ENCODE measurements at places on chromosomes 2 and 18.

GRCh38 chr2:132621131-132621875 is 48.7 kb downstream of the LYPD1 start:
- no peak for DNase-seq

- DNase-seq = no peak
Measured at GRCh38 chr2:12870692-12871091, 154.0 kb downstream of the TRIB2 start.

GRCh38 chr2:8636041-8636491 is 45.8 kb upstream of the ID2 start:
- DNase-seq = no peak

DNA sequence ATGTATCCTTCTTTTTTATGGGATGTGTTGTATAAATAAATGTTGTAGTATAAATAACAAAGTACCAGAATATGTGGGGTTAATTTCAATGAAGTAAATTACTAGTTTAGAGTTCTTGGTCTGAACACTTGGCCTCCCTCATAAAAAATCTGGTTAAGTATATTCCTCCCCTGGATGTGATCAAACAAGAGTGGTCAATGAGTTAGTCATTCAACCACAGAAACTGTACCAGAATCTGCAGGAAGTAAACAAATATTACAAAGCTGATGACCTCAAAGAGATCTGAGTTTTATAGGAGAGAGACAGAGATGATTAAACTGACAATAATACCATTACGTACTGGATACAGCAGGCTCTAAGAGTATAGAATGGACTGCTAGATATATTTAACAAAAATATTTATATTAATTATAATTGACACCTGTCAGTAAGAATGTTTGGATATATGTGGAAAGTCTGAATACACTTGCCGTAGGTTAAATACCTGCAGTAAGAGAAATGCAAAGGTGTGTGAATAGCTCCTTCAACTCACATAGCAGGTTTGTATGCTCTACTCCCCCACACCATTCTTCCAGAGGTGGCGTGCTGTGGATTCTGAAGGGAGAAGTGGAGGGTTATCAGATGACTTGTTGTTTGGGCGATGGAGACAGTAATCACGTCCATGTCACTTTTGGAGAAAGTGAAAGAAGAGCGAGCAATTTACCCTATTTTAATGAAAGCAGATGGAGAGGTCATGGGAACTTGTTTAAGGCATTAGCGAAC is 108.3 kb upstream of the LRATD1 start:
- no peak for DNase-seq

DNA sequence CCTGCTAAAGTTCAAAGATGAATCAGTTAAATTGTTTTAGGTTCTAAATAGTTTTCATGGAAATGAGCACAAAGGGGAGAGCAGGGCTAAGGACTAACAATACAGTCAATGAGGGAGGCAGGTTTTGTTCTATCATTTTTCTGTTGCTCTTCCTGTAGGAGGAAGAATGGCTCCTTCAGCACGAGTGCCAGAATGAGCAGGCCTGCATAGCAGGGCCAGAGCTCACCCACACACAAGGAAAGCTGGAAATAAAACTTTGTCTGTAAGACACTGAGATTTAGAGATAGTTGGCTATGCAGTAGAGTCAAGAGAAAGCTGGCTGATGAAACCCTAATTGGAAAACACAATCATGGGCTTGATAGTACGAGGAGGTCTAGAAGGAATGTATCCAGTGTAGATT is 313.3 kb downstream of the MBD2 start:
- no peak for DNase-seq

DNA sequence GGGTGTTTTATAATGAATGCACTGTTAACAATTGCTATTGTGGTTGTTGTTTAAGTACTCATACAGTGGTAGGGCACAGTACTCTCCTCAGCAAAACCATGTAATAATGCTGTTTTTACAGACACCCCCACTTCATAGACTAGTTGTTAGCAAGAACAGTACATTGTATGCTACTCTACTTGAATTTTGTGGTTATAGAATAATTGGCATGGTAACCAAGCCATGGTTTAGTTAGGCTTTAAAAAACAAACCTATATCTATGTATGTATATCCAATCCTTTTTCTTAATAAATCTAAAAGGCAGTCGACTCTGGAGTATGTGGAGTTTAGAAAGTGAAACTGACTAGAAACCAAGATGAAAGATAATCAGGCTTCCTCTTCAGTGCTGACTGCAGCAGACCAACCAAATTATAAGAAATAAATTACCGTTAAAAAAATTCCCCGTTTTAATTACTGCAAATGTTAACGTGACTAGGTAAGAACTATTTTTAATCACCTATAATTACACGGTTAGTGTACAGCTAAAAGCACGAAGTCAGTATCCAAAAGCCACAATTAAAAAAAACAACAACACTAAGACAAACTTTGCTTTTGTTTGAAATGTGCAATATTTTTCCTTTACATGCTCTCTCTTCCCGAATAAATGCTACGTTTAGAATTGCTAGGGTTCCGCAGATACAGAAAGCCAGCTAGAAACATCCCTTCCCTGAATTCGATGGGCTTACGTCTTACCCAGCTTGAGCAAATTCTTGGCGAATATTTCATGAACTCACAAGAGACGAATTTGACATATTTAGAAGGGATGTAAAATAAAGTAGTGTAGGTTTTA is 113.3 kb upstream of the SERTAD2 start:
- DNase-seq = no peak

- DNase-seq = no peak
Measured at GRCh38 chr2:230974096-230974913, 21.6 kb upstream of the SPATA3 start.

DNA sequence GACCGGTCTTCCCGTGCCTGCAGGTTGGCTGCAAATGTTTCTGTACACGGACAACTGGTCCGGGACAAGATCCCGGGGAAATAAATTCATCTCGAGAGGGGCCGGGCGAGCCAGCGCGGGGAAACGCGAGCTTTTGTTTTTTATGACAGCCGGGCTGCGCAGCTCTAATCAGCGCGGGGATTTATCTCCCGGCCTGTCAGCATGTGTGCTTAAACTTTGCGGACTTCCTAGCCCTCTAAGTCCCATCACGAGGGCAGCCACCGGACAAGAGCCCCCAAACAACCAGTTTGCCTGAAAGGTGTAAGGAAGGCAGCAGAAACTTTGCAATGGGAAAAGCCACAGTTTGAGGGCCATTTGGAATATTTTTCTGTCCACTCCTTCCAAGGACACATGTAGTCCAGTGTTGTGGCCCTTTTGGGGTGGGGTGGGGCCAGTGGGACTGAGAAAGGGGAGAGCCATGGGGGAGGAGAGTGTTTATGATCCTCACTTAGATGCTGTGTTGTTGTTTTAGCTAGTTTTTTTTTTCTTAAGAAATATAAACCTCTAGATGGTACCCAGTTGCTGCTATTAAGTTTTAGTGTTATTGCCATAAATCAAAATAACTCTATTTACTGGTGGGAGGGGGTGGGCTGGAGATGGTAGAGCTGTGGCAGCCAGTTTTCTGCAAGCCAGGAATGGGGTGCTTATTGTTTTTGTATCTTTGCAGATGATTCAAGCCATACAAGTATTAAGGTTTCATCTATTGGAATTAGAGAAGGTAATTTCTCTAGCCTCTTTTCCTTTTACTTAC is 6.0 kb downstream of the MEIS1 start:
- peak; percentile 68 for DNase-seq

- DNase-seq = no peak
Measured at GRCh38 chr2:37829202-37829601, 95.9 kb upstream of the RMDN2 start.

DNA sequence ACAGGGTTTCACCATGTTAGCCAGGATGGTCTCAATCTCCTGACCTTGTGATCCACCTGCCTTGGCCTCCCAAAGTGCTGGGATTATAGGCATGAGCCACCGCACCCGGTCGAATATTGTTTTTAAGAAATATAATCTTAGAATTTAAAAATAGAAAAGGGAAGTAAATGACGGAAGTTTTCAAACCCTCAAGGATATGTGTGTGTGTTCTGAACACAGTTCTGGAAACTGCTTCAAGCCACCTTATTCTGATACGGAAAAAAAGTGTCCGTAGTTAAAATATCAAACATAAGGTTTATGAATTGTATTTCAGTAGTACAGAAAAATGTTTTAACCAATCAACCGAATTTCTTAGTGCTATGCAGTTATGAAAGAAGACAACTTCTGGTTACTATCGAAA is 115.9 kb downstream of the UPP2 start:
- no peak for DNase-seq

DNA sequence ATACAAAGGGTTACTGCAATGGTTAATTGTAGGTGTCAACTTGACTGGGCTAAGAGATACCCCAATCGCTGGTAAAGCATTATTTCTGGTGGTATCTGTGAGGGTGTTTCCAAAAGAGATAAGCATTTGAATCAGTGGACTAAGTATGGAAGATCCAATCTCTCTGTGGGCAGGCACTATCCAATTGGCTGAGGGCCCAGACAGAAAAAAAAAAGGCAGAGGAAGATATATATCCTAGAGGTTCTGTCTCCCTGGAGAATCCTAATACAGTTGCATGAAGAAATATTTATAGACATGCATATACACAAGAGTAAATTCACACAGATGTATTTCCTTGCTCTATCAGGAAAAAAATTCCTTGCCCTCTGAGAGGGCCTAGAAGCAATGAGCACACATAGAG is 43.9 kb downstream of the TBC1D8 start:
- no peak for DNase-seq

DNA sequence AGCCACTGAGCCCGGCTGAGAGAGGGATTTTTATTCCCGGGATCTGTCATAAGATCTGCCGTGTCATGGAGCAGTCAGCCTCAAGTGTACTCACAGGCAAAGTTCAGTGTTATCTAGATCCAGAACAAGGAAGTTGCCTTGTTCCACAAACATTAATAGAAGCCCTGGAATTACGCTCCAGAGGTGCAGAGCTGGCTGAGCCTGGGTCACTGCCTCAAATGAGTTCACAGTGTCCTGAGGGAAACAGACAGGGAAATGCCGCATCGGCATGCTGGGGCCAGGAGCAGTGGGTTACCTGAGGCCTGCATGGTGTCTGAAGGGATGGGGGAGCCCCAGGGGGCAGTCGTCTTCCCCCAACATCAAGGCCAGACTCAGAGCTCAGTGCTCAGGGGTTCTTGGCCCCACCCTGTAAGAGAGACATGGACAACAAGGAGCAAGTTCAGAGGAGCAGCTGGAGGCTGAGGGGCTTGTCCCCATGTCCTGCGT is 42.7 kb upstream of the ODC1 start:
- DNase-seq = no peak

GRCh38 chr18:74040459-74041332 is 106.9 kb downstream of the FBXO15 start:
- peak; percentile 25 for DNase-seq

DNA sequence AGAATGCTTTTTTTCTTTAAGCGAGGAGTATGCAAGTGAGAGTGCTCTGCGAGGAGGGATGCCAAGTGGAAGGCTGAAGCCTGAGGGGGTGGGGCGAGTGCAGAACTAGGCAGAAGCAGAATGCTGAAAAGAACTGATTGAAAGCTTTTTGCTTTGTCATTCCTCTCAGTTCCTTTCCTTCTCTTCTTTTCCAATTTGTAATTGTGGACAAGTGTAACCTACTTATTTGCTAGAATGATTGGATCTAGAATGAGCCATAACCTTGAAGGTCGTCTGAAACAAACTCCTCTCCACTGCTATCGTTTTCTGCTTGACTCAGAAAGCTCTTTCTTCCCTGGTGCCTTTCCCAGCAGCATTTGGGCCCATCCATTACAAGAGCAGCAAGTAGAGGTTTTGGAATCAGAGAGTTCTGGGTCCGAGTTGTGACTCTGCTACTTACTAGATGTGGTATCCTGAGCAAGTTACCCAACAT is 115.3 kb downstream of the METTL8 start:
- DNase-seq = no peak

GRCh38 chr2:2836343-2837070 is 505.4 kb upstream of the MYT1L start:
- no peak for DNase-seq

GRCh38 chr2:32963941-32964340 is 17.2 kb downstream of the LTBP1 start:
- no peak for DNase-seq

- no peak for DNase-seq
Measured at GRCh38 chr2:195706161-195706900, 49.3 kb downstream of the SLC39A10 start.

GRCh38 chr2:173048897-173049661 is 26.6 kb upstream of the MAP3K20 start:
- peak; percentile 27 for DNase-seq

DNA sequence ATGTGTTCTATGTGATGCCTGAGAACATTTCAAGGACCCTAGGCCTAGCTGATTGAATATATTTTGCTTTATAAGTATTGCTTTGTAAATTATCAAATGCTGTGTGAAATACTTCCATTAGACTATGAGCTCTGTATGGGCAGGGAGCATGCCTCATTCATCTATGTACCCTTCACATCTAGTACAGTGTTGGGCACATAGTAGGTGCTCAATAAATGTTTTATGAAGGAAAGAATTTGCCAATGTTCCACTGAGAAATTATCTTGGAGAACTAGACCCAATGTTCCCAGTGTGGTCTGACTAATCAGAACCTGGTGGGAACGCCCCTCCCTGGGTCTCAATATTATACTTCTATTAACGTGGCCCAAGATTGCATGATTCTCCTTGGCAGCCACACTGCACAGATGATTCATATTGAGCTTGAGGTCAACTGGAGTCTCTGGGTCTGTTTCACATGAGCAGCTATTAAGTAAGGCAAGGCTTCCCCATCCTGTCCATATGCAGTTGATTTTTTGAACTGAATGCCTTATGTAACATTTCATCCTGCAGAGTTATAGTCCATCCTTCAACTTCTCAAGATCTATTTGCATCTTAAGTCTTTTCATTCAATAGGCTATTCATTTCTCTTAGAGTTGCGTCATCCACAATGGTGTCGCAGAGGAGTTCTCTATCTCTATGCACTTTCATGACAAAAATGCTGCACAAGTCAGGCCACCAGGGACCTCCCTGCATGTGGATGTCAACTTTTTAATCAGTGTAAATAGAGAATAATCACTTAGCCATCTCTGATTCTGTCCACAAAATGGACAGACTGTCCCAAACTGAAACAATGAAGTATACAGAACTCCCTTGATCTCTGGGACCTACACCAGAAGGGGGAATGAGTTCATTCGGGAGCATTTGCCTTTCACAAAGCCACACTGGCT is 257.6 kb downstream of the CYP26B1 start:
- no peak for DNase-seq

DNA sequence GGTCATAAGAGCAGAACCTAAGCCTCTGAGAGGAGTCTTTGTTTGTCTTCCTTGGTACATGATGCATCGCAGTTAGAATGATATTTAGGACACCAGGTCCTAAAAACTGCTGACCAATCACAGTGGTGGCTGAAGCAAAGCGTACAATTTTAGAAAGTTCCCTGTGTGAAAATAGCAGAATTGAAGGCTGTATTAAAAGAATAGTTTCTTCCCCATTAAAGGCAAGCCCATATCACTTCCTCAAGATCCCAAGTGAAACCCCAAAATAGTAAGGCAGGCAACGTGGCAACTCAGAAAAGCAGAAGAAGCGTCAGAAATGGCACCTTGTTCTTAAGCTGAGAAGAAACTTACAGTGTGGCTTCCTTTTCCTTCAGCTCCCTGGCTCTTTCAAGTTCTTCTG is 154.8 kb upstream of the PGAP1 start:
- no peak for DNase-seq

GRCh38 chr18:22643731-22644130 is 226.0 kb upstream of the CTAGE1 start:
- DNase-seq = no peak

GRCh38 chr2:138677221-138677620 is 103.0 kb downstream of the NXPH2 start:
- DNase-seq = no peak

GRCh38 chr2:105756435-105756834 is 11.7 kb downstream of the NCK2 start:
- no peak for DNase-seq

GRCh38 chr2:45726188-45726587 is 74.7 kb downstream of the PRKCE start:
- no peak for DNase-seq
